ENCODE measurements at places on chromosomes 12 and 14. TPM values are rescaled to one million over a fixed set of nuclear protein-coding genes. Genes with fewer than 3 reads are reported as not detected.

SEL1L gene
- 65.3 TPM for total RNA-seq

ACACB gene
- total RNA-seq, result 15.1 TPM

TAS2R20 gene
- total RNA-seq, result 1.5 TPM

DNA sequence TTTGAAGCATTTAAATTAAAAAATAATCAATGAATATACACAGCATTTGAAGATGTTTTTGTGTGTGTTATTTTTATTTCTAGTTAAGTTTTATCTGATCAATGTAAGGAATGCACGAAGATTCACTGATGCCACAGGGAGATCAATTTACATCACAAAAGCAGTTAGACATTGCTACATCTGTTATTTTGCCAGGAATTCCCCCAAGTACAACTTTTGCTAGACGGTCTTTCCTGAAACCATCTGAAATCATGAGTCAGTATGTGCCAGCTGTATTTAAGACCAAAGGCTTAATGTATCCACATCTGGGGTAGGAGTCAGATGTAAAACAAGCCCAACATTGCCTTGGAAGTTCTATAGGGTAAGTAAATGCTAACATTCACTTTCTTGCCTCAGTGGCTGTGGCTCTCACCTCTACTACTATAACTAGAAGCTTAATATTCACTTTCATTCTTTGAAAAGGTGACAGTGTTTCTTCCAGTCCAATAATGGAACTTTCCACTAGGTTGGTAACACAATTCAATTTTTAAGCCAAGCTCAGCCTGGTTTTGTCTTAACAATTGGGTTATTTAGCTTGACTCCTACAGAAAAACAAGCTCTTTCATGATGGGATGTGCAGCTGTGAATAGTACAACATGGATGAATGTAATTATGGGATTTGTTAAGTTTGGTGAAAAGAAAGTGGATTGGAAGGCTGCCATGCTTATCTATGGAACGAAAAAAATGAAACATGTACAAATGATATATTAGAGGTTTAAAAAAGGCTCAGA is 385.4 kb upstream of the TMEM132C start:
- H3K27ac ChIP-seq, result no peak overlapping the region
- H3K4me1 ChIP-seq, result no peaks in the 10 kb centered on the region
- H3K27me3 ChIP-seq, result no peaks in the 10 kb centered on the region
- no peak overlapping the region for H3K4me3 ChIP-seq
- no peaks in the 10 kb centered on the region for H3K36me3 ChIP-seq
